Fibroblast of upper back skin (primary cell): ENCODE measurements at places on chromosomes 5 and 9.
A peak's percentile ranks its signal among the peaks of the same experiment; 100 is the strongest.

- DNase-seq, result no peak
Observed at GRCh38 chr9:131395157-131396098, 1.5 kb downstream of the PRRC2B start.

DNA sequence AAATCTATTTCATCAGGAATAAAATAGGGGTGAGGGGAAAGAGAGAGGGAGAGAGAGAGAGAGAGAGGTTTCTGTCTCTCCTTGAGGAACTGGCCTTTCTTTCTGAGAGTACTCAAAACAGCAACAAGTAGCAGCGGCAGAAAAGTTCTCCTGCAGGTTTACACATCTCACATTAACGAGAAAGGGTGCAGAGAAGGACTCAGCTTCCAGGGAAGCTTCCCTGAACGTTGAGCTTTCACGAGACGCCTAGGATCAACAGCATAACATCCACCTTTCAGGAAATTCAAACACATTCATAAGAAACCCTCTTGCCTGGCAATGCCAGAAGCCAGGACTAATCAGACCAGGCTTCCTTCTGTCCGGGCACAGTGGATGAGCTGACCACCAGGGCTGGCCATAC, 162.9 kb downstream of the ZDHHC21 start:
- DNase-seq, result no peak

DNA sequence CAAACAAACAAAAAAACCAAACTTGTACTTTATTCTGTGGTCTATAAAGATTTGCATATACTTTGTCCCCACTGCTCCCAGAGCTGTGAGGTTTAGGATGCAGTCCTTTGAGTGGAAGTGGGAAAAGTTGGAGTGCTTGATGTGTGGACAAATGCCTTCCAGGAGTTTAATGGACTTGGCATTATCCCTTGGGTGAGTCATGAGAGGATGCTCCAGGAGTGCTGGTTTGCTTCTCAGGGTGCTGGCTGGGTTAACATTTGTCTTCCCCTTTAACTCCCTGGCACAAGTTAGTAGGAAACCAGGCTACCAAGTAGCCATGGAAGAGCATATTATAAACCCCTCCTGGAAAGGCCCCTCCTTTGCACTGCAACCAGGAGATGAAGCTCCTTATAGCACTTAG, 417.4 kb upstream of the RIOK2 start:
- DNase-seq, result peak; percentile 9

GRCh38 chr5:96942911-96943310, 7.0 kb downstream of the LNPEP start:
- peak; percentile 70 for DNase-seq

GRCh38 chr5:11050596-11051304, 289.7 kb upstream of the DAP start:
- no peak for DNase-seq

GRCh38 chr5:138978080-138978479, 102.9 kb upstream of the LRRTM2 start:
- DNase-seq, result peak; percentile 79
